ENCODE measurements at places on chromosomes 1 and 21.
A peak's percentile ranks its signal among the peaks of the same experiment; 100 is the strongest.

- DNase-seq, result no peak
Observed at GRCh38 chr1:38063616-38064015, 17.0 kb upstream of the POU3F1 start.

DNA sequence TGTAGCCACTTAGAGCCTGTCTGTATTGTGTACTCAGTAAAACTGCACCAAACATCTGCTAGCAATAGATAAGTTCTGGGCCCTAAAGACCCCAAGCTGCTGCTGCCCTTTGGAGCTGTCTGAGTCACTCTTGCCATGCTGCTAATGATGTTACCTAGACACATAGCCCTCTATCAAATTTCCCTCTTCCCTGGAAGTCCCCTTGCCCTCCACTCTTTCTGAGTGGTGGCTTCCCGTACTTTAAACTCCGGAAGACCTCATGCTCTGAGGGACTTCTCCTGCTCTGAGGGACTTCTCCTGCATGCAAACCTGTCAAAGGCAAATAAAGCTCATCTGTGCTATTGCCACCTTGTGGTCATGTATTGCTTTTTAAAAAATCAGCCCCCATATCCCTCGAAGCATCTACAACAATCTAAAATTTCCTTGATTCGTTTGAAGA lies 34.0 kb downstream of the FH start:
- DNase-seq, result no peak

DNA sequence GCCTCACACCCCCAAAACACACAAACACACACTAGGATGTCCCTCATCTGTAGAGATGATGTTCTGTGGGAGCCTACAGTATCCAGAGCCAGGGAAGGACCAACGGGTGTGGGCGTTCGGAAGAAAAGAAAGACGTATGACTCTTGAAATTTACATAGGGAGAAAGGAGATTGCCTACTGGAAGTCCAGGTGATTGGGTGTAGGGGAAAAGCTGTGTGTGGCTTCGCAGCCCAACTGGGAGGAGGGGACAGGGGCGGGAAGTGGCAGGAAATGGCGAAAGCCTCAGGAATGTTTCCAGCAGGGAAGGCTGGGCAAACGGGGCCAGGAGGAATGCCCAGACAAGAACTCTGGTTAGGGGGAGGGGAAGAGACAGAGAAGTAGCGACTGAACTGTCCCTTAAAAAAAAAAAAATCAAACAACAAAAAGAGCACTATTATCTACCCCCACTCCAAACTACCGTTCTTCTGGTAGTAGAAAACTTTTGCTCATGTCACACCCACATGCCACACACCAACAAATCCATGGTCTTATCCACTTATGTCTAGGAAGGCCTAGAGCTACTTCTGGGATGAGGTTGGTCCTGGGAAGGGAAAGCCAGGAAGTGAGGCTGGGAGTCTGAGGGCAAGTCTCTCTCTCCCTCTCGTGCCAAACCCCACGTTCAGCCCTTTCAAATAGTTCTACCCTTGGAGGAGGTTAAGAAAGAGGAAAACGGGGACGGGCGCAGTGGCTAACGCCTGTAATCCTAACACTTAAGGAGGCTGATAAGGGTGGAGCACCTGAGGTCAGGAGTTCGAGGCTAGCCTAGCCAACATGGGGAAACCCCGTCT lies 1.8 kb upstream of the CKS1B start:
- peak; percentile 86 for DNase-seq

DNA sequence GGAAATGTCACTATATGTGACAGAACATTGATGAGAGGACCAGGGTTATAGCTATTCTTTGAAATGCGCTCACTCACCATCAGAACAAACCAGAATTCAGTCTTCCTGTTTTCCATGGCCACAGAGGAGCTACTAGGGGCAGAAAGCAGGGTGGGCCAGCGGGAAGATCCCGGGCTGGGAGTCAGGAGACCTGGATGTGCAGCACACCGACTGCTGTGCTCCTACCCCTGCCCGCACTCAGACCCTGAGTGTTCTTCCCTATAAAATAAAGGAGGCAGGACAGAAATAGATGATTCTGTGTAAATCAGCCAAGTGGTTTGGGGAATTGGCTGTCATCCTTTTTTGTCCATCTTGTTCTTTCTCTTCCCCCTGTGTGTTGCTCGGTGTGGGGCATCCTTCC lies 21.0 kb downstream of the MTARC1 start:
- DNase-seq, result no peak

- DNase-seq, result no peak
Observed at GRCh38 chr1:36349839-36350238, 26.4 kb upstream of the EVA1B start.

DNA sequence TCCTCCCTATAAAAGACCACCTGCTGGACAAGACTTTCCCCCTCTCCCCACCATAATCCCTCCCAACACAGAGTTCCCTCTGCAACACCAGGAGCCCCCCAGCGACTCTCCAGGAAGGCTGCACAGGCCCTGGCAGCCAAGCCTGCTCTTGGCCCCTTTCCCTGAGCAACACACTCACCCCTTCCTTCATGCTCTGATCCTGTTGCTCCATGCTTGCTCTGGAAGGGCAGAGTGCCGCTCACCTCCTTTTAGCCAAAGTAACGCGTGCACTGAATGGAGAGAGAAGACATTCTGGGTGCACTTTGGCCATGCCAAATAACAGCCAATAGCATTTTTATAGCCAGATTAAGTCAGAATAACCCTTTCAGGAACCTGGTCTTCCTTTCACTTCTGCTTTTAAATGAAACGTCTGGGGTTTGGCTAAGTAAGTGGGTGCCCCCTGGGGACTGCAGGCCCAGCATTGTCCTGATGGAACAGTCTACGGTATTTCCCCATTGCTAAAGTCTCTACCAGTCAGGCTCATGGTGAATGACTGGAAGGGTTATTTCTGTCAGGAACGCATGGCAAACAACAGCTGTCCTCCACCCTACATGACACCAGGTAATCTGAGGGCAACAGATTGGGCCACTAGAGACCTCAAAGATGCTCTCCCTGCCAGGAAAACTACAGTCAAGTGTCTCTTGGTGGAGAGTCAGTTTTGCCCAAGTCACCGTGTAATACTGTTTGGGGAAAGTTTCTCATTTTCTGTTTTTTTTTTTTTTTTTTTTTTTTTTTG lies at the start of gene SLC2A5:
Gene SLC2A5, minus strand, starts transcription at position 310 of the 775 bp plus-strand sequence. Its CDS starts 99 bp downstream, at position 211.
- no peak for DNase-seq

DNA sequence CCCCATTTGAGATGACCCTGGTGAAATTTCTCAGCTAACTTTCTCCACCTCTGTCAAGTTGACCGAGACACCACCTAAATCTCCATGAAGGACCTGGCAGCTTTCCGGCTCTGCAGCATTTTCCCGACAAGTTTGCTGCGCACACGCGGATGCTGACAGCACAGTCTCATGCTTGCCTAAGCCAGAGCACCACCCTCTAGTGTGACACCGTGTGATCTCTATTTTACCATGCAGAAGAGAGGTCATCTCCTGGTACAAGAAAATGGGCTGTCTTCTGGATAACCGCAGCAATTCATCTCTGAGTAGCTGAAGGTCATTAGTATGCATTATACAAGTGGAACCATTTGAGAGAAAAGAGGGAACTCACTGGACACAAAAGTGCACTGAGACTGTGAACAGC lies 38.9 kb upstream of the H6PD start:
- DNase-seq, result no peak

- DNase-seq, result no peak
Observed at GRCh38 chr1:228194436-228194835, 13.4 kb upstream of the OBSCN start.

GRCh38 chr1:229027622-229028182 lies 243.2 kb upstream of the RAB4A start:
- peak; percentile 15 for DNase-seq

GRCh38 chr1:199551967-199552565 lies 475.4 kb upstream of the NR5A2 start:
- peak; percentile 44 for DNase-seq

DNA sequence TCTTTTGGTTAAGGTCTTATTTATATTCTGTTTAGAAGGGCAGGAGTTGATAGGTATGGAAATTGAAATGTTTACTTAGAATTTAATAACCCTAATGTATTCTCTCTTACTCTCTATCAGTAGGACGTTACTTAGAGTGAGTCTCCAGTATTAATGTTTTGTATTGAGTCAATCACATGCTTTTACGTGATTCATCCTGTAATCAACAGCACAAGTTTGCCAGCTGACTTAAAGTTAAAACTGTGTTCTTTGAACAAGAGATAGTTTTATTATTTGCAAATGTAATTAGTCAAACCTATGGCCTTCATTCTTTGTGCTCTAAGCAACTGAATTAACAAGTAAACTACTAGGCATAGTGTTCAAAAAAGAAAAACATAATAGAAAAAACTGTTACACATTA lies 57.3 kb downstream of the PKN2 start:
- peak; percentile 35 for DNase-seq

- DNase-seq, result no peak
Observed at GRCh38 chr1:70003211-70003908, 202.0 kb downstream of the LRRC40 start.

- no peak for DNase-seq
Observed at GRCh38 chr1:101546885-101547284, 310.1 kb downstream of the S1PR1 start.

DNA sequence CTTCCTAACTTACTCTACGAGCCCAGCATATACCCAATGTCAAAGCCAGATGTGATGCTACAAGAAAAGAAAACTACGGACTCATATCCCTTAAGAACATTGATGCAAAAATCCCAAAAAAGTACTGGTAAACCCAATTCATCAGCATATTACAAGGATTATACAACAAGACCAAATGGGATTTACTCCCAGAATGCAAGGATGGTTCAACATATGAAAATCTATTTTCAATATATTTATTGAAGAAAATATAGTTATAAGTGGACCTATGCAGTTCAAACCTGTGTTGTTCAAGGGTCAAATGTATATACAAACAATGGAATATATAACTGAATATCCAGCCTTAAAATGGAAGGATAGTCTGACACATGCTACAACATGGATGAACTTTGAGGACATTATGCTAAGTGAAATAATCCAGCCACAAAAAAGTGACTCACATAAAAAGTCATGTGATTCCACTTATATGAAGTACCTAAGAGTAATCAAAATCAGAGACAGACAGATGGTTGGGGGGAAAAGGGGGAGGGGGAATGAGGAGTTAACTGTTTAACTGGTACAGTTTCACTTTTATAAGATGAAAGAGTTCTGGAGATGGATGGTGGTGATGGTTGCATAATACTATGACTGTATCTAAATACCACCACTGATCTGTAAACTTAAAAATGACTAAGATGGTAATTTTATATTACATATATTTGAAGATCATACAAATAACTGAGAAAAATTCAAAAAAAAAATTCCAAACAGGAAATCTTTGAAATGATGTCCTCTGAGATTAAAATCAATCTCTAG lies 3.7 kb upstream of the KLF18 start:
- DNase-seq, result no peak

DNA sequence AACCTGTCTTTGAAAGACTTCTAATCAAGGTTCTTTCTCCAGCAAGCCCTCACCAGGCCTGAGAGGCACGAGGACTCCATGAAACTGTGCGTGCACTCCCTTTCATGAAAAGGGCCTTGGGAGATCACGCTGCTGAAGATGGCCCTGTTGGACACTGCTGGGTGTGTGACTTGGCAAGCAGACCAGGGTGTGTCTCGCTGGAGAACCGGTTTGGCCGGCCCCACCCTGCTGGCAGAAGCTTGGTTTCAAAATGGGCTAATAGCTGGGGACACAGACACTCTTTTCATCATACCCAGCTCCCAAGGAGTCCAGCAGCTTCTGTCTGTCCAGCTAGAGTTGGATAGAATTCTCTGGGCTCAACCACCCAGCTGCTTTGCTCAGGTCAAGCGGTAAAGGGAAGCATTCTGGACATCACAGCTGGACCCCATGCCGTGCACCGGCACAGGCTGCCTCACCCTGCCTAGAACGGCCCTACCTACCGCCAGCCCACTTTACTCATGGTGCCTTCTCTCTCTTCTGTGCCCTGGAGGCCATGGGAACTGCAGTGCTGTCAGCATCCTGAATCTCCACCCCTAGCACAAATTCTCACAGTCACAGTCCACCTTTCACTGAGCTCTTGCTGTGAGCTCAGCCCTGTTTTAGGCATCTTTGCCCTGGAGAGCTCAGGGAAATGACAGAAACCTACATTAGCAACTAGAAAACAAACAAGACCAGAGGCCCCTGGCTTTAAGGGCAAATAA lies 24.6 kb downstream of the PKP1 start:
- no peak for DNase-seq

DNA sequence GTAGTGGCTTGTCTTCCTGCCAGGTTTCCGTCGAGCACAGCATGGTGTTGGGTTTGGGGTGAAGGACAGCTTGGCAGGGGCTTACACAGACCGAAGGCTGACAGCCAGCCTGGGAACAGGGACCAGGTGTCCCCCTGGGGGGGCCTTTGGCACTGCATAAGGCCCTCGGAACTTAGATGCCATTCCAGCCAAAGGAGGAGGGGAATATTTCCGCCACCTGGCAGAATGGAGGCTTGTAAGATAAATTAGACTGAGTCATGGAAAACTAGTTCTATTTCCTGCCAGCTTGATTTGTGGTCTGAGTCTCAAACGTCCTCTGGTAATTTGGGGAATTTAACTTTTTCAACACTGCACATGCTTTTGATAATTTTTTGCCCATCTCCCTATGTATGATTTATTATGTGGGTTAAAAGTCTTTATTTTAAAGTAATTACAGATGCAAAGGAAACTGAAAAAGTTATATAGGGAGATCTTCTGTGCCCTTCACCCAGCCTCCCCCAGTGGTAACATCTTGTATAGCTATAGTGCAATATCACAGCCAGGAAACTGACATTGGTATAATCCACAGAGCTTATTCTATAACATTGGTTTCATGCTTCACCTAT lies 11.5 kb upstream of the TMEM51 start:
- DNase-seq, result no peak

DNA sequence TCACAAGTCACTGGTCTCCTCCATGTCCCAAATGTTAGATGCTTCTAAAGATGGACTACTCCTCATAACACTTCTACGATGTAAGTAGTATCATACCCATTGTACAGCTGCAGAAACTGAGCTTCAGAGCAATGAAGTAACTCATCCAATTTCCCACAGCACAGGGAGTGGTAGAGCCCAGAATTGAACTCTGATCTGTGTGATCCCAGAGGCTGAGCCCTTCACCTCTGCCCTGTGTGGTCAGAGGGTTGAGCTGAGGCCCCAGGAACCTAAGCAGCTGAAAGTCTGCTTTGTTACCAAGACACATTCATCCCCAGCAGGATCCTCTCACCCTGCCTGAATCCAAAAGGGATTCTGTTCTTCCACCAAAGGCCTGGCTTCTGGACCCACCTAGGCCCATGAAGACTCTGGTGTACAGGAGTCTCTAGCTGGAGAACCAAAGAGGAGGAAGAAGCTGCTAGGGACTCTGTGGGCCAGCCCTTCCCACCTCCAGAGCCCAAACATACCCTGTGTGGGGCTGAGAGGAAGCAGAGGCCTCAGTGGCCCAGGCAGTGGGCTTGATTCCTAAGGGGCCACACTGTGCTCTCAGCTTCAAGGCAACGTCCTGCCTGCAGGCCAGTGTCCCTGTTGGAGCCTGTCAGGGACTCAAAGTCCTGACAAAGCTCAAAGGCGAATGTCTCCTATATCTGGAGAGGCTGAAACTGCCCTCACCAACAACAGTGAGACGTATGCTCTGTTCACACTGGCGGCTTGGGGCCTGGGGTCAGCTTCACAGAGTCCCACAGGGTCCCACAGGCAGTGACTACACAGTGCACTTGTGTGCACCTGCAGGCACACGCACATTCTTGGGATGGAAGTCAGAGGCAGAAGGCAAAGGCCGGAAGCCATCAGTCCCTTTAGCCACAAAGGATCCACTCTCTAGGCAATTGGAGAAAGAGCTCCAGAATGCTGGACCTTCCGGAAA lies 40.4 kb upstream of the SLC30A1 start:
- DNase-seq, result no peak

GRCh38 chr1:109256971-109257681 lies 7.8 kb downstream of the CELSR2 start:
- DNase-seq, result no peak

- DNase-seq, result peak; percentile 51
Observed at GRCh38 chr1:192104852-192105251, 53.4 kb upstream of the RGS18 start.
